Activated T-helper 1 cell treated with anti-CD3 and anti-CD28 coated beads, Interleukin-2, amount 50 U/mL, for 16 hours (primary cell): ENCODE measurements at places on chromosomes 2 and 18.
A peak's percentile ranks its signal among the peaks of the same experiment; 100 is the strongest.

DNA sequence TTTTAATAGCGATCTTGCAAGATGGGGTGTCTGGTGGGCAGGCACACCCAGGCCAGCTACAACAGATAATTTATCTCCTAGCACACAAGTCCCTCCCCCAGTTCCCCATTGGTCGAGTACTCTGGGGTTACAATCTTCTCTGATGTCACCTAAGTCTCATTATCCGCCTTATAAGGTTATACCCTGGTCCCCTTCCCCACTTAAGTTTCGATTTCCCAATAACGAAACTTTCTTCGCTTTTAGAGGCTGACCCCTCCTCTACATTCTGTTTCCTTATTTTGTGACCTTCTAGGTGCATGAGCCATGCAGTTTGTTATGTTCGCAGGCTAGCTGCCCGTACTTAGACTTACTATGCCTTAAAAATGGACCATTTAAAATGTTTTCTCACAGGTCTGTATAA is 180.1 kb downstream of the CAPN13 start:
- no peak for DNase-seq

- no peak for DNase-seq
Observed at GRCh38 chr2:227386630-227387029, 1.1 kb downstream of the SCYGR1 start.

GRCh38 chr2:119174993-119175347 is 16.4 kb upstream of the C1QL2 start:
- DNase-seq = no peak

DNA sequence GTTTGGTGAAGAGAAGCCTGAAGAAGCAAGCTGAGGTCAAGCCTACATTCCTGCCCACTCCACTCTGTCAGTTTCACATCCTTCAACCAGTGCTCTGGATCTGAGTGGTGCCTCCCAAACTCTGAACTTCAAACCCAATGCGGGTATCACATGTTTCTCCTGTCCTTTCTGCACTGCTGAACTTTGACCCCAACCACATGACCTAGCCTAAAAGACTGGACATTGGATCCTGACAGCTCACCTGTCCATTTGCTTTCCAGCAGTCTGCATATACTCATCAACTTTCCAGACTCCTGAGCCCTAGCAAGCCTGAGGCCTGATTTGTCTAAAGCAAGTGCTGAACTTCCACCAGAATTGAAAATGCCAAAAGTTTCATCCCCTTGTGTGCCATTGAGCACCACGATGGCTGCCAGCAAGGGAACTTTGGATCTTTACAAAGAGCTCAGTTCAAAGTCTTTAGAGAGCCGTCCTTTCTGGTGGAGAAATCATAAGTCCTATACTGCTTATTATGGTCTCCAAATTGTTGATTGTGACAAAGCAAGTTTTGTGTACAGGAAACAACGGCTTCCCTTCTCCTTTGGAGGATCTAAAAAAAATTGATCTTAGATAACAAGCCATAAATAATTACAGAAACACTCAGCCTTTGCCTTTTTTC is 37.6 kb upstream of the ITGA6 start:
- DNase-seq = no peak

- DNase-seq = no peak
Observed at GRCh38 chr18:23238152-23238531, 102.9 kb downstream of the CABLES1 start.

GRCh38 chr2:238987352-238987981 is 139.6 kb downstream of the TWIST2 start:
- no peak for DNase-seq

DNA sequence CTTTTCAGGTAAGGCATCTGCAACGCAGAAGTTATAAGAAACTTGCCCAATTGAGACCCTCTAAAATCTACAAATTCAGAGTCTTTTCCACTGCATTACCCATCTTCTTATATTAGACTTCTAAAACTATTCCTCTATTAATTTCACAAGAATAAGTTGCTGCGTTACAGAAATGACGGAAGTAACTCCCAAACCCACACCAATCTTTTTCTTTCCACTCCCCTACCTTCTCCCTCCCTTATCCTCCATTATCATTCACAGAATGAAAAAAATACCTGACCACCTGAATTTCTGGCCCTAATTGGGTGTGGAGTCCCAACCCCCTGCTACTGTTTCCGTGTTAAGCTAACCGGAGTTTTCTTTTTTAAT is 689 bp downstream of the RPRD1A start:
- DNase-seq = no peak

GRCh38 chr18:73656691-73657090 is 490.9 kb downstream of the FBXO15 start:
- DNase-seq = no peak

DNA sequence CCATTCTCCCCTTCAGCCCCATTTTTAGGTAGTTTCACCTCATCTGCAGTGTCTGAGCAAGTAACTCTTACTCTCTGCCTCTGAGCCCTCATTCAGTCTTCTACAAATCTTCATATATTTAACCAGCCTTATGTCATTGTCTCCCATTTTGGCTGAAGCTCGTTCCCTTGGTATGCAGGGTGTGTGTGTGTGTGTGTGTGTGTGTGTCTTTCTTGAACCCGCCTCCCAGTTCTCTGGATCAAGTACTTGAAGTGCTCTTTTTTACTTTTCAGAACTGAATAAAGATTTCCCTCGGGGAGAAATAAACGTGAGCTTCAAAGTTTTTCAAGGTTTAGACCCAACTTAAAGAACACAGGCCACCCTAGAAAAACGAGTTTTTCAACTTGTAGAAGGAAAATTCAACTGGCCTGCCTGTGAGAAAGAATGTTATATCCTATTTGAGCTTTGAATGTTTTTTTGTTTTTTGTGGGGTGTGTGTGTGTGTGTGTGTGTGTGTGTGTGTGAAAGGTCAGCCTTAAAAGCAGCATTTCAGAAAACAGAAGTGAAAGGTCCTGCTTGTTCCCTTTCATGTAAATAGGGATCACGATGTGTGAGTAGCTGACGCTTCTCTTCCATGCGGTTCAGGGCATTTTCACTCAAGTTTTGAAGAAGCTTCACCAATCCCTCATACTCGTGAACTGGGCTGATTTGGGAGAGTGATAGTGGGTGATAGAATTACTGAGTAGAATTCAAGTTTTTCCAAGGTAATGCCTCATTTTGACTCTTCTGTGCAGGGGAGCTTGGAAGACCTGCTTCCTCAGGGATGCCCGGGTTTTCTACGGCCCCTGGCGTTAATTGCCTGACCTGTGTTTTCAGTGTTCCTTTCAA is 50.6 kb upstream of the EML6 start:
- DNase-seq = no peak

GRCh38 chr2:43185146-43185545 is 41.3 kb downstream of the ZFP36L2 start:
- DNase-seq = no peak

DNA sequence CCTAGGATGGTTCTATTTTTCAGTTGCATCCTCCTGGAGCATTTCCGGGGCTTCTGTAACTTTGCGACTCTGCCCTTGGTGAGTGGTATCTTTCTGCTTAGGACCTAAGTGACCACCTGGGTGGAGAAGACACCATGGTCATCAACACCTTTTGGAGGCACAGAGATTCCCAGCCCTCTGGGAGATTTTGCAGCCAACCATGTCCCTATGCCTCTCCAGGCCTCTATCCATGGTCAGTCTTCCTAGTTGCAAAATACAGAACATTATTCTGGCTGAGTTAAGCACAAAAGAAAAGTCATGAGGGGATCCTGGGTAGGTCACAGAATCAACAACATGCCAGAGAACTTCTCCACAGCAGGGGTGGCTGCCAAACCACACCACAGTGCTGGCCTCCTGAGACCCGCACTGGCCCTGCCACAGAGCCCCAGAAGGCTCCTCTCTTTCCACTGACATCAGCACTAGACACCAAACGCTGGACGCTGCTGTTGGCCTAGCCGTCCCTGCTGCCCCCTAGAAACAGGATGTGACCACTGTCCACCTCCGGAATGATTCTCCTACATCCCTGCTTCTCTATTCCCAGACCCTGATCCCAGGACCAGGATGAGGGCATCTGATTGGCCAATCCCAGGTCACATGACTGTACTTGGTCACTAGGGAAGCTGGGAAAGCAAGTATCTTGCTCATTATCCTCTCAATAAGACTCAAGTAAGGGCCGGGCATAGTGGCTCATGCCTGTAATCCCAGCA is 47.7 kb downstream of the SMAD7 start:
- DNase-seq = no peak

DNA sequence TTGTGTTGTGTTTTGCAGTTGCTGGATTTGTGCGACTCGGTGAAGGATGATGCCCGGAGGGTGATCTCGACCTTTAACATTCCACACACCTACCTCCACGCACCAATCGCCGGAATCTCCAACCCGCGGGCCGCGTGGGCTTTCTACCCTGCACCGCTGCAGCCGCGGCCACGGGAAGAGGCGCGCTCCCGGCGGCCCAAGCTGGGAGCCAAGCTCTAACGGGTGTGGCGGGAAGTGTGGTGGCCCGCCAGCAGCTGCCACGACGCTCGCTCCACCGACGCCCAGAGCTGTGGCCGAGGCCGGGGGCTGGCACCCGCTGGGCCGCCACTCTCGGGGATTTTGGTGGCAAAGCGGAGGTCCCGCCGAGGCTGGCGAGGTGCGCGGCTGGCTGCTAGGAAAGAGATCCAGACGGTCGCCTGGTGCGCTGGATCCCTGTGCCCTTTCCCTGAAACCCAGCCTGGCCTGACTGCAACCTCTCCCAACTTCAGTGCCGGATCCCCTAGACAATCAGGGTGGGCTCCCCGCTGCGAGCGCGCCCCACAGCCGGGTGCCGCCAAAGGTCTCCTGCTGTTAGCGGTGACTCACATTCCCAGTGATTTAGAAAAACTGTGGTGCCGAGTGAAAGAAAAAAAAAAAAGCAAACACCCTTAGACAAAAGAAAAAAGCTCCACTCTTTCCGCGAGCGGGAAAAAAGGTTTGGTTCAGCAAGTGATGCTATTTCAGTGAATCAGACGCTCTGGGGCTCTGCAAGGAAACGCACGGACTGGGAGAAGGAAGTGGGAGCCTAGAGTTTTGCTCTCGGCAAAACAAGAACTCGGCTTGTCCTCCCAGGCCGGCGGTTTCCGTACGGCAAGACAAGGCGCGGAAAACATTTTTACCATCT is 2.9 kb upstream of the BCL2L11 start:
- no peak for DNase-seq

DNA sequence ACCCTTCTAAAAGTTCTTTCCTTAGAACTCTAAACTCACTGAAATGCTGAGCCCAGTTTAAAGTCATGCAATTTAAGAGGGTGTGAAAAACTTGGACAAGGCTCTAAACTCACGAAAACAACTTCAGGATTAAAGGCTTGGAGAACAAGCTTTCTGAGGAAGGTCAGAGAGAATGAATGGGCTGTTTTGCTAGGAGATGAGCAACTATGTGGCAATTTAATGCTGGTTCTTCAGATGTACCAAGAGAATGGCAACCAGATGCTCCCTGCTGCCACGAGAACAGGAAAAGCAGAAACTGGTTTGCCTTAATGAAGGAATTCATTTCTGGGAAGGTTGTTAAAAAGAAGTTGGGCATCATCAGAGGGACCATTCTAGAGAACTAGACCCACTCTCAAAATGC is 77.8 kb upstream of the PMAIP1 start:
- DNase-seq = no peak

DNA sequence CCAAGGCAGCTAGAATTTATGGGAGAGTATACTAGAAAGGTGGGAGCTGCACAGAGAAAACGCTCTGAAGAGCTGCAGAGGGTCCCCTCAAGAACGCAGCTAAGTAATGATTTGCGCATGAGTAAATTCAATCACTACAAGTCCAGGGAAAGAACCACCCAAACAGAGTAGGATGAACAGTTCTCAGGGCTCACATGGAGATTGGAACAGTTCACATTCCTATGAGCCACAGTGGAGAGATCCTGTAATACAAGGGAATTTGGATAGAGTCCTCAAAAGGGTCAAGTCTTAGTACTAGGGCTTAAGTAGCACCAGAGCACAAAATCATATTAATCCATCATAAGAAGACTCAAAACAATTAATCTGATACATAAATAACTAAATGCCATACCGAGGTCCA is 12.7 kb downstream of the OLA1 start:
- no peak for DNase-seq

- no peak for DNase-seq
Observed at GRCh38 chr2:18479947-18480369, 80.5 kb downstream of the RDH14 start.

DNA sequence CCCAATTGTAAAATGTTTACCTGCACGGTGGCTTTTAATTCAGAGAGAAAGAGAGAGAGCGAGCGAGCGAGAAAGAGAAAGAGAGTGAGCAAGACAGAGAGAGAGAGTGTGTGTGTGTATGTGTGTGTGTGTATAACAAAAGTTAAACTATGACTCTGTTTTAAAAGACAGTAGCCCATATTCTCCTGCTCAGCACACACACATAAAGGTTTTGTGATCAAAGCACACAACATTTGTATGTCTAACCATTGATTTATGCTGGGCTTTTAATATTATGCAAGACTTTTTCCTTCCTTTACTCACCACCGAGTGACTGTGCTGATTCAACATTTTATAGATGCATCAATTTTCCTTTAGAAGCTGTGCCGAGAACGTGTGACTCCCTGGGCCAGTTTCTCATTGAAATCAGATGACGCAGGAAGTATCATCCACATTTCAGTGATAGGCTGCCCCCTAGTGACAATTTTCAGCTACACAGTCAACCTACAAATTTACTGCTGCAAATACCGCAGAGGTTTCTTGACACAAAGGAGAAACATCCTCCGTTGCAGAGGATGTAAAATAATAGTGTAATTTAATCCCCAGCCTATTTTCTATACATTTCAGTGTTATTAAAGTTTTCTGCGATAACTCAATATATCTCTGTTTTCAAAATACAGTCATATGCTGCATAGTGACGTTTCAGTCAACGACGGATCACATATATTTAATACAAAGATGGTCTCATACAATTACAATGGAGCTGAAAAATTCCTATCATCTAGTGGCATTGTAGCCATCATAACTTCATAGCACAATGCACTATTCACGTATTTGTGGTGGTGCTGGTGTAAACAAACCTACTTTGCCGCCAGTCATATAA is 165.9 kb upstream of the TANK start:
- peak; percentile 5 for DNase-seq

DNA sequence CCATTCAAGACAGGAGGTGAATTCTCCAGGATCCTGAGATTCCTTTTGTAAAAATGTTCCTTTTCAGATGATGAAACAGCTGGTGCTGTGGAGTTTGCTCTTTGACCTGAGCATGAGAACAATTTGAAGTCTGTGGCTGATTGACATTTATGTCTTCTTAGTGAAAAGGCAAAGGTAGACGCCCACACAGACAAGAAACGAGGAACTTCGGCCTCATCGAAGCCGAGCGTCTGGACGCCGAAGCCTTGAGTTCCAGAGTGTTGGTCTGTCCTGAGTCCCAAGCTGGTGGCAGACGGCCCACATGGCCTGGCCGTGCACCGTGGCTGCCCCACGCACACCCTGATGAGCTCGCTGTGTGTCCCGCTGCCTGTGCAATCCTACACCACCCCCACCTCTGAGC is 20.7 kb upstream of the SNTG2 start:
- DNase-seq = no peak

- DNase-seq = no peak
Observed at GRCh38 chr18:23640052-23640451, 22.7 kb downstream of the ANKRD29 start.

DNA sequence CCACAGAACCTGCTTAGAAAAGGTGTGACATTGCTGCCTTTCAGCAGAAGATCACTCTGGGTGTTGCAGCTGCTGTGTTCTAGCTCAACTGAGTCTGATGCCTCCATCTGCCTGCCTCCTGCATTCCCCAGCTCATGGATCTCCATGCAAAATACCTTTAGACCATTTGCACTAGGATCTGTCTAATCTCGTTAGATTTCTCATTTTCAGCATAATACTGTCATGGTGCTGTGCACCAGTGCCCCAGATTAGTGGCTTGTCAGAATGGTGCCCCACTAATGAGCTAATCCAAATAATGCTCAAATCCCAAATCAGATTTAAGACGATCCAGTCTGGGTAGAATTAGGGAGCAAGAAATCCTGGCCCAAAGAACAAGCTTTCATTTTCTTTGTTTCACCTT is 284.4 kb upstream of the PARD3B start:
- DNase-seq = no peak
